ENCODE measurements at places on chromosomes 13 and 19.

DNA sequence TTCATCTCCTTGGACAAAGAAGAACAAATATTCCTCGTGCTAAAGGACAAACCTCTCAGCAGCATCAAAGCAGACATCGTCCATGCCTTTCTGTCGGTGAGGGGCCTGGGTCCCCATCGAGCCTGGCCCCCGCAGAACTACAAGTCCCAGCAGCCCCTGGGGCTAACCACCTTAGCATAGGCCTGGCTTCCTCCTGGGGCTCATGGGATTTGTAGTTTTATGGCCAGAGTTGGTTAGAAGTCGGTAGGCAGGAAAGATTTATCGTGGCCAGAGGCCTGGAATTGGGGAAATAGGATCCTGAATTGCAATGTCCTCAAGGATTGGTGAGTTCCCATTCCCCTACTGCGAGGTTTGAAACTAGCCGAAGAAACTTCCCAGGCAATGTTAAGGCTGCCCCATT, 19.6 kb downstream of the TMEM150B start:
- DNase-seq = no peak

DNA sequence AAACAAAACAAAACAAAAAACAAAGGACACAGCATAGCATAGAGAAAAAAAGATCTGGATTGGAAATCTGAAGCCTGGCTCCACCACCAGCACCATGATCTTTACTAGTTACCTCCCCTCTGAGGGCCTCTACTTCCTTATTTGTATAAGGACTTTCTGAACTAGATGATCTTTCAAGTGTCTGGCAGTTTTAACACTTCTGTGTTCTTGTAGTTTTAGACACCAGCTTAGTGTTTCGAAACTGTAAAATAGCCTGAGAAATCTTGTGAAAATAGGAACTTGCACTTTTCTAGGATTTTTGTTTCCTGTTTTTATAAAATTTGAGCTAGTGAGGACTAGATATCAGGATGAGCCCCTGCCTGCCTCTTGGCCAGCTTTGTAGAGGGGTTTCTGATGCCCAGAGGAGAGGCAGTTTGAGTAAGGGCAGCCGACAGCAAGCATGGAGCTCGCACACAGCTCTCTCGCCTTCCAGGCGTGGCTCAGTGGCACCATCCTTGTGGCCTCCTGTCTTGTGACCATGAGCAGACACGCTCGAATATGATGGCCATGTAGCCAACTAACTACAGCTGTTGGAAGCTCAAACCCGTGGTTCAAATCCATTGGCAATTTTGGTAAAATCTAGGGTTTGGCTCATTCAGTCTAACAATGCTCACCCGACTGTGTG, 319.0 kb downstream of the KCNRG start:
- no peak for DNase-seq

- no peak for DNase-seq
Measured at GRCh38 chr13:53015971-53016370, 12.6 kb upstream of the OLFM4 start.

- no peak for DNase-seq
Measured at GRCh38 chr13:47351798-47352197, 454.9 kb upstream of the HTR2A start.

DNA sequence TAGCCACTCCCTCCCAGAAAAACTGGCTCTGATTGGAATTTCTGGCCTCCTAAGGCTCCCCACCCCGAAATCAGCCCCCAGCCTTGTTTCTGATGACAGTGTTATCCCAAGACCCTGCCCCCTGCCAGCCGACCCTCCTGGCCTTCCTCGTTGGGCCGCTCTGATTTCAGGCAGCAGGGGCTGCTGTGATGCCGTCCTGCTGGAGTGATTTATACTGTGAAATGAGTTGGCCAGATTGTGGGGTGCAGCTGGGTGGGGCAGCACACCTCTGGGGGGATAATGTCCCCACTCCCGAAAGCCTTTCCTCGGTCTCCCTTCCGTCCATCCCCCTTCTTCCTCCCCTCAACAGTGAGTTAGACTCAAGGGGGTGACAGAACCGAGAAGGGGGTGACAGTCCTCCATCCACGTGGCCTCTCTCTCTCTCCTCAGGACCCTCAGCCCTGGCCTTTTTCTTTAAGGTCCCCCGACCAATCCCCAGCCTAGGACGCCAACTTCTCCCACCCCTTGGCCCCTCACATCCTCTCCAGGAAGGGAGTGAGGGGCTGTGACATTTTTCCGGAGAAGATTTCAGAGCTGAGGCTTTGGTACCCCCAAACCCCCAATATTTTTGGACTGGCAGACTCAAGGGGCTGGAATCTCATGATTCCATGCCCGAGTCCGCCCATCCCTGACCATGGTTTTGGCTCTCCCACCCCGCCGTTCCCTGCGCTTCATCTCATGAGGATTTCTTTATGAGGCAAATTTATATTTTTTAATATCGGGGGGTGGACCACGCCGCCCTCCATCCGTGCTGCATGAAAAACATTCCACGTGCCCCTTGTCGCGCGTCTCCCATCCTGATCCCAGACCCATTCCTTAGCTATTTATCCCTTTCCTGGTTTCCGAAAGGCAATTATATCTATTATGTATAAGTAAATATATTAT, 6.1 kb downstream of the FOSB start:
- no peak for DNase-seq
